ENCODE measurements at places on chromosomes 6 and 20. TPM values are rescaled to one million over a fixed set of nuclear protein-coding genes. Genes with fewer than 3 reads are reported as not detected.

- no peaks in the 10 kb centered on the region for H3K36me3 ChIP-seq
- H3K4me3 ChIP-seq, result no peak overlapping the region
- H3K4me1 ChIP-seq, result peaks cover under 1% of the 10 kb centered on the region
- no peaks in the 10 kb centered on the region for H3K27me3 ChIP-seq
These were observed 43.3 kb downstream of the SOX4 start for GRCh38 chr6:21636876-21637275.

DNA sequence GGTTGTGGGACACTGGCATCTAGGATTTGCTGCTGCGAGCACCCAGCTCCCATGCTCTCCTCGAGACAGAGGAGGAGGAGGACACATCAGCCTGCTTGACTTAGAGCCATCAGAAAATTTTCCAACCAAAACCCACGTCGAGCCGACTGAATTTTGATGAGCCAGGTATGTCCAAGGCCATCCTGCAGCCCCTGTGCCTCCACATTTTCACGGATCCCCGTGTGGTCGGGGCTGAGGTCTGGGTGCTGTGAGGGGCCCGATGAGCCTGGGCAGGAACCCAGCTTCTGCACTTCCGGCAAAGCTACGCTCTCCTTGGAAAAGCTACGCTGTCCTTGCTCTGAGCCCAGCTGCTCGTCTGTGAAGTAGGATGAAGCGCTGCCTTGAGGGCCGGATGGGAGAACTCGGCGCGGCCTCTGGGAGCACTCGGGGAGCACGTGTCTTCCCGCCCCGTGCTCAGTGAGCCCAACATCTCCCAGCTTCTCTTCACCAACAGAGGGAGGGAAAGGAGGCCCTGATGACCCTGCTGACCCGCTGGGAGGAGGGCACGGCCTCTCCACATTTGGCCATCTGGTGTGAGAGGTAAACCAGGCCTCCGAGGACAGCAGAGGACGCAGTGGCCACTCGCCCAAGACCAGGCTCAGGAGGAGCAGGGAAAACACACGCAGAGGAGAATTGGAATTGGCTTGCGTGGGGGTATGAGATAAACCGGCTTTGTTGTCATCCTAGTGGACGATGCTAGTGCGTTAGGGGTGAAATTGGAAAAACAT, 33.9 kb downstream of the PSMG4 start:
- no peaks in the 10 kb centered on the region for H3K4me1 ChIP-seq
- no peak for DNase-seq
- no peaks in the 10 kb centered on the region for H3K36me3 ChIP-seq
- H3K4me3 ChIP-seq, result no peak overlapping the region
- no peaks in the 10 kb centered on the region for H3K27me3 ChIP-seq
- no peak overlapping the region for H3K27ac ChIP-seq

DNA sequence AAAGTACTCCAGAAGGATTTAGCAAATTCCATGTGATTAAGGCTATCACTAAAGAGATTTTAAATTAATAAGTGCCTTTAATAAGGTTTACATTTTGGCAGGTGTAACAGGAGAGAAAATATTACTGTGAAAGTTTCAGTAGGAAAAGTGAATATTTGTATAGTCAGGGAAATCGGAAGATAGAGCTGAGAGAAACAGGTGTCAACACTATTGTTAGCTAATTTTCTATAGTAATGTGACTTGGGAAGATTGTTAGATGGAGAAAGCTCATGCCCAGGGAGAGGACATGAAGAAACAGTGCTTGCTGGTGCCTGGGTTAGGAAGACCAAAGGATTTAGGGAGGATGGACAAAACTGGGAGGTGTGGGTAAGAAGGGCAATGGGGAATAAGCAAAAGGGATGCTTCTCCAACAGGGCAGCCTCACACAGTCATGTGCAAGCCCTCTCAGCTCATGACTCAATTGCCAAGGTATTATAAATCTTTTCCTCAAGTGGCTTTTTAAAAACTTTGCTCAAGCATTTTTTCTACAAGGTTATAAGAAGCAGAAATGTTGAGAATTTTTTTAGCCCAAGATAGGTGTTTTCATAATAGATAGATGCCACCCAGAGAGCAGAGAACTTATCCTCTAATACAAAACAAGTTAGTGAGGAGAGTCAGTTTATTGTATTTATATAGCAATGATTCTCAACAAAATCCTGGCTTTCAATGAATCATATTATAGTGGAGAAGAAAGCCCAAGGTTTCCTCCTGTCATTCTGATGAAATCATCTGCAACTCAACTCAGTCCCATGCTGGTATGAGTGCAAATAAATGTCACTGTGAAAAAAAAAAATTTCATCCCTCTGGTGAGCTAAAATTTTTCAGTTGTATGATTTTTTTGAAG, 325.2 kb upstream of the NT5E start:
- H3K27me3 ChIP-seq, result no peaks in the 10 kb centered on the region
- DNase-seq, result no peak
- no peak overlapping the region for H3K4me3 ChIP-seq
- no peaks in the 10 kb centered on the region for H3K4me1 ChIP-seq

DNA sequence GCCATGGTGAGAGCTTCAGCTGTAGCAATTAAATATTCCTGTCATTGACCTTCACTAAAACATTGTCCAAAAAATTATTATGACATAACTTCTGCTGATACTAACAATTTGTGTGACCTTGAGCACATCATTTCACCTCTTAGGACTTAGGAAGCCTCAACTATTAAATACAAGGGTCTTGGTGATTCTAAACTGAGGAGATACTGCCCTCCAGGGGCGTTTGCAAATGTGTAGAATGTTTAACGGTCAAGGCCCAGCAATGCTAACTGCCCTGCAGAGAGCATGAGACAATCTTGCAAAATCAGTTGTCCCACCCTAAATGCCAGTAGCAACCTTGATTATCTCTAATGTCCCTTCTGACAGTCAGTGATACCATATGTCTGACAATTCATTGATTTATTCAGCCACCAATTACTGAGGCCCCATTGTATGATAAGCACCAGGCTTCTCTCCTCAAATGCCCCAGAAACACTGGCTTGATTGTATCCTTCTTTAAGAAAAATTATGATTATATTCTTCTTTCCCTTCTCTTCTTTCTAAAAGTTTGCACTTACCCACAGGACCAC, 284.1 kb upstream of the PLN start:
- H3K4me1 ChIP-seq, result no peaks in the 10 kb centered on the region
- DNase-seq, result no peak
- no peak overlapping the region for H3K27ac ChIP-seq
- no peak overlapping the region for H3K4me3 ChIP-seq
- H3K27me3 ChIP-seq, result no peaks in the 10 kb centered on the region

- no peak overlapping the region for H3K4me3 ChIP-seq
- H3K27ac ChIP-seq, result no peak overlapping the region
- no peaks in the 10 kb centered on the region for H3K4me1 ChIP-seq
- H3K36me3 ChIP-seq, result no peaks in the 10 kb centered on the region
- no peak for DNase-seq
These were observed 176.2 kb downstream of the NFATC2 start for GRCh38 chr20:51366155-51366886.

DNA sequence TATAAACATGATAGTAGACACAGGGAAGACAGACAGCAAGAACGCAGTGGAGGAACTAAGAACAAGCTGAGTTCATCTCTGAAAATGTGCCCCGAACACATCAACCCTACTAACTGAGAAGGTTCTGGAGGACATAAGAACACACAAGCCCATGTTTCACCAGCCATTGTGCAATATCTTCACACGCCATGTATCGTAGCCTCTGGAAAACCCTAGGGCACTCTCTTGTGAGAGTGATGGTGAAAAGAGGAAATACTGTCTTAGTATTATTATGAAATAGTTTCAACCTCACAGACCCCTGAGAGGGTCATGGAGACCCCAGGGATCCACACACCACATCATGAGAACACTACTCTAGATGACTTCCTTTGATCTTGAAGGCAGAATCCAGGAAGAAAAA, 26.1 kb upstream of the FOXF2 start:
- H3K4me3 ChIP-seq, result no peak overlapping the region
- no peaks in the 10 kb centered on the region for H3K4me1 ChIP-seq
- DNase-seq, result no peak
- peaks cover 5% of the 10 kb centered on the region for H3K27me3 ChIP-seq
- no peaks in the 10 kb centered on the region for H3K36me3 ChIP-seq
- no peak overlapping the region for H3K27ac ChIP-seq

- H3K27ac ChIP-seq, result peak overlapping the region; percentile 89
- H3K27me3 ChIP-seq, result no peaks in the 10 kb centered on the region
- peak overlapping the region; percentile 50 for H3K4me3 ChIP-seq
- peaks cover 32% of the 10 kb centered on the region for H3K36me3 ChIP-seq
- no peaks in the 10 kb centered on the region for H3K4me1 ChIP-seq
These were observed 52.5 kb downstream of the RBL1 start for GRCh38 chr20:37042986-37043972.

- H3K36me3 ChIP-seq, result no peaks in the 10 kb centered on the region
- H3K4me3 ChIP-seq, result peak overlapping the region; percentile 8
These were observed 2.6 kb downstream of the ASF1A start for GRCh38 chr6:118896339-118897136.

GRCh38 chr20:19120569-19120968, 91.9 kb upstream of the SLC24A3 start:
- no peak overlapping the region for H3K4me3 ChIP-seq
- H3K36me3 ChIP-seq, result no peaks in the 10 kb centered on the region
- no peaks in the 10 kb centered on the region for H3K27me3 ChIP-seq
- DNase-seq, result no peak
- H3K27ac ChIP-seq, result no peak overlapping the region
- no peaks in the 10 kb centered on the region for H3K4me1 ChIP-seq

DNA sequence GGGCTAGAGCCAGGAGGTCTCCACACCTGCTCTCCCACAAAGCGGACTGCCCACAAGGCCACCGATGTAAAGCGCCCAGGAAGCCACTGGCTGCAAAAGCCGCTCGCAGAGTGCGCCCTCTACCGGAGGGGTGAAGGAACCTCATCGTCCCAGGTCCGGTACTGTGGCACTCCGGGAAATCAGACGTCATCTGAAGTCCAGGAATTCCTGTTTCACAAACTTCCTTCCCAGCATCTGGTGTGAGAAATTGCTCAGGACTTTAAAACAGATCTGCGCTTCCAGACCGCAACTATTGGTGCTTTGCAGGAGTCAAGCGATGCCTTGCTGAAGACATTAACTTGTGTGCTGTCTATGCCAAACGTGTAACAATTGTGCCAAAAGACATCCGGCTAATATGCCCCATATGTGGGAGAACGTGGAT, 115.1 kb upstream of the ARID1B start:
- H3K4me3 ChIP-seq, result no peak overlapping the region
- no peaks in the 10 kb centered on the region for H3K36me3 ChIP-seq
- no peak overlapping the region for H3K27ac ChIP-seq
- no peaks in the 10 kb centered on the region for H3K4me1 ChIP-seq

GRCh38 chr6:12679341-12679740, 37.2 kb upstream of the PHACTR1 start:
- no peak for DNase-seq
- H3K36me3 ChIP-seq, result no peaks in the 10 kb centered on the region
- no peak overlapping the region for H3K4me3 ChIP-seq

DNA sequence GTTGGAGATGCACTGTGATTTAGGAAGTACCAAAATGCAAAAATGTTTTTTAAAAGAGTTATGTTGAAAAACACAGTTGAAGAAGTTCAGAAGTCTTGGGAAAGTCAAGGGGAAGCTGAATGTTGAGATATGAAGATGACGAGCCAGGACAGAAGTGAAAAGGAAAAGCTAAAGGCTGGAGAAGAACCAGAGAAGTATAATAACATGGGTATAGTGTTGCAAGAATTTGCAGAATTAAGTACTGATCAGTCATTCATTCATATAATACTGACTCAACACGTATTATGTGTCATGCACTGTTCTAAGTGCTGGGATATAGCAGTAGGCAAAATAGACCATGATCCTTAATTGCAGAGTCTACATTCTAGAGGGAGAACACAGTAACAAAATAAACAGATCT, 432.8 kb downstream of the CDC5L start:
- H3K27ac ChIP-seq, result no peak overlapping the region
- no peak overlapping the region for H3K4me3 ChIP-seq
- H3K4me1 ChIP-seq, result no peaks in the 10 kb centered on the region
- H3K27me3 ChIP-seq, result no peaks in the 10 kb centered on the region

HLA-DOA gene
- total RNA-seq, result 14.0 TPM

GMNN gene
- 6.1 TPM for total RNA-seq

PPP1R16B gene
- total RNA-seq, result 58.5 TPM

FUT9 gene
- not detected for total RNA-seq

PRSS35 gene
- total RNA-seq, result 0.18 TPM

MOXD1 gene
- 0.13 TPM for total RNA-seq

PNLDC1 gene
- total RNA-seq, result 0.26 TPM

BPIFA1 gene
- total RNA-seq, result not detected

MEP1A gene
- not detected for total RNA-seq
